ENCODE measurements at places on chromosomes 13 and 19. TPM values are rescaled to one million over a fixed set of nuclear protein-coding genes. Genes with fewer than 3 reads are reported as not detected.

DNA sequence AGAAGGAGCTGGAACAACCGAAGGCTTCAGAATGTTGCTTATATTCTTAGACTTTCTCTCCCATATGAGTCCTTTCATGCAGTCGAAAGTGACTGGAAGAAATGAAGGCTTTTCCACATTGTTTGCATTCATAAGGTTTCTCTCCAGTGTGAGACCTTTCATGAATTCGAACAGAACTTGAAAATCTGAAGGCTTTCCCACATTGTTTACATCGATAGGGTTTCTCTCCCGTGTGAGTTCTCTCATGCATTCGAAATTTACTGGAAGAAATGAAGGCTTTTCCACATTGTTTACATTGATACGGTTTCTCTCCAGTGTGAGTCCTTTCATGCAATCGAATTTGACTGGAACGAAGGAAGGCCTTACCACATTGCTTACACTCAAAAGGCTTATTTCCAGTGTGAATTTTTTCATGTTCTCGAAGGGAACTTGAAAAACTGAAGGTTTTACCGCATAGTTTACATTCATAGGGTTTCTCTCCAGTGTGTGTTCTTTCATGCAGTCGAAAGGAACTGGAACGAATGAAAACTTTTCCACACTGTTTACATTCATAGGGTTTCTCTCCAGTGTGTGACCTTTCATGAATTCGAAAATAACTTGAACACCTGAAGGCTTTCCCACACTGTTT is 21.5 kb downstream of the ZNF14 start:
- H3K4me3 ChIP-seq = no peak overlapping the region
- H3K4me1 ChIP-seq = no peaks in the 10 kb centered on the region
- H3K27me3 ChIP-seq = no peaks in the 10 kb centered on the region
- no peak overlapping the region for H3K27ac ChIP-seq

GRCh38 chr13:71242201-71242600 is 624.8 kb downstream of the DACH1 start:
- no peak for DNase-seq
- H3K27me3 ChIP-seq = no peaks in the 10 kb centered on the region
- H3K4me1 ChIP-seq = no peaks in the 10 kb centered on the region
- no peaks in the 10 kb centered on the region for H3K36me3 ChIP-seq
- H3K4me3 ChIP-seq = no peak overlapping the region

DNA sequence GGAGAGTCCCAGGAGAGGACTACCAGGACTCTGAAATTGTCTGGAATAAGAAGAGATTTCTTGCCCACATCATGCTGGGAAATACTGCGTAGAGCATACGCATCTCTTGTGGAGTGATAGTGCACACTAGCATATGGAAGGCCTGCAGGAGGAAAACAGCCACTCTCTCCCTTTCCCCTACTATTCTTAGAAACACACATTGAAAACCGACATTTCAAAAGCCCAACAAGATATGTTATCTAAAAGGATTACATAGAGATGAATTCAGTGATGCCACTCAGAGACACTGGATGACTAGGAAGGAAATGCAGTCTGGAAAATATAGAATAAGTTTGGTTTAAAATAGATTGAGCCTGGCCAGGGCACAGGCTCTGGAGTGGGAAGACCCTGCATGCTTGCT is 388.7 kb upstream of the NBEA start:
- no peaks in the 10 kb centered on the region for H3K36me3 ChIP-seq
- no peak for DNase-seq

The KLK2 gene
- total RNA-seq = not detected

The OR4F17 gene
- total RNA-seq = not detected

All from activated CD4-positive, alpha-beta memory T cell treated with anti-CD3 and anti-CD28 coated beads for 36 hours (primary cell).